ENCODE measurements at places on chromosomes 5 and 9.

- DNase-seq = peak; percentile 42
Observed at GRCh38 chr5:135324897-135325650, 74.0 kb downstream of the MACROH2A1 start.

DNA sequence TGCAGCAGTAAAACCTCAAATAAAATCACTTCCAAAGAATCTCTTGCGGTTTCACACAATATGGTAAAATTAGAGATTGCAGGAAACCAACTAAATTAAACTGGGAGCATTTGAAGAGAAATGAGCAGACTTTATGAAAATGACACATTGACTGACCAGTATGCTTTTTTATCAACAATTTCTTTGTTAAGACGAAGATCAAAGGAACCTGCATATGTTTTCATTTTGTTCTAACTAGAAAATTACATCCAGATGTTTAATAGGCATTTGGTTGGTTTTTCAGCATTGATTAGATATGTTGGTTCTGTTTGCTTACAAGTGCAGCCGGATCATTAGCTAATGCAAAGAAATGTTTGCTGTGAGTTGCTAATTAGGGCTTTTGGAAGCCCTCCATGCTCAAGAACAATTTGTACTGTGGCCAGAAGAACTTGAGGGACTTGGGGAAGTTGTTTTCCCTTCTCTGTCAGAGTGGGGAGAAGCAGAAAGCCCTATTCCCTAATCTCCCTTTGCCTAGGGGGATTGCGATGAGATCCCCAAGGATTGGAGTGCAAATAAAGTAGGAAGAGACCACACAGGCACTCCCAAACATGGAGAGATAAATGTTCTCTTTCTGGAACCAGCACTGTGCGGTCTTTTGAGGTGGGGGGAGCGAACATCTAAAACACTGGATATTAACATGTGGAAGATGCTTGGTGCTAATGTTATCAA, 4.5 kb upstream of the TLE1 start:
- no peak for DNase-seq

GRCh38 chr9:281741-282645, 67.3 kb downstream of the DOCK8 start:
- DNase-seq = no peak

GRCh38 chr5:133373121-133373870, 239.0 kb downstream of the FSTL4 start:
- DNase-seq = no peak

- no peak for DNase-seq
Observed at GRCh38 chr9:91256235-91256634, 105.5 kb downstream of the AUH start.

GRCh38 chr9:35193762-35194161, 32.0 kb downstream of the UNC13B start:
- DNase-seq = peak; percentile 26

DNA sequence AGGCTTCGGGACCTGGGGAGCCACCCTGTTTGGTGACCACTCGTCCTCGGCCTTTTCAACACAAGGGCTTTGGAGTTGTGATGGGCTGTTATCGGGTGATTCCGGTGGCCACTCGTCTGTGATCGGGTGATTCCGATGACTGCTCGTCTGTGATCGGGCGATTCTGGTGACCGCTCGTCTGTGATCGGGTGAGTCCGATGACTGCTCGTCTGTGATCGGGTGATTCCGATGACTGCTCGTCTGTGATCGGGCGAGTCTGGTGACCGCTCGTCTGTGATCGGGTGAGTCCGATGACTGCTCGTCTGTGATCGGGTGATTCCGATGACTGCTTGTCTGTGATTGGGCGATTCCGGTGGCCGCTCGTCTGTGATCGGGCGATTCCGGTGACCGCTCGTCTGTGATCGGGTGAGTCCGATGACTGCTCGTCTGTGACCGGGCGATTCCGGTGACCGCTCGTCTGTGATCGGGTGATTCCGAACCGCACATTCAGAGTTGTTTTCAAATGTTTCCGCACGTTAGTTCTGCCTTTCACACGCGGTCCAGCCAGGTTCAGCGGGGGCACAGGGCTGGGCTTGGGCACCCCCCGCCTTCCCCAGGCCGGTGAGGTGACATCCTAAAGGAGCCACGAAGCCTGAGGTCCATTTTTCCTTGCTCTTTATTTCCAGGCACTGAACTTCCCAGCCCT, 30.3 kb downstream of the TPPP start:
- DNase-seq = no peak

DNA sequence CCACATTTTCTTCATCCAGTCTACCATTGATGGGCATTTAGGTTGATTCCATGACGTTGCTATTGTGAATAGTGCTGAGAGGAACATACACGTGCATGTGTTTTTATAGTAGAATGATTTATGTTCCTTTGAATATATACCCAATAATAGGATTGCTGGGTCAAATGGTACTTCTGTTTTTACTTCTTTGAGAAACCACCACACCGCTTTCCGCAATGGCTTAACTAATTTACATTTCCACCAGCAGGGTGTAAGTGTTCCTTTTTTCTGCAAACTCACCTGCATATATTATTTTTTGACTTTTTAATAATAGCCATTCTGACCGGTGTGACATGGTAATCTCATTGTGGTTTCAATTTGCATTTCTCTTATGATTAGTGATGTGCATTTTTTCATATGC, 82.2 kb upstream of the RFX3 start:
- DNase-seq = no peak

DNA sequence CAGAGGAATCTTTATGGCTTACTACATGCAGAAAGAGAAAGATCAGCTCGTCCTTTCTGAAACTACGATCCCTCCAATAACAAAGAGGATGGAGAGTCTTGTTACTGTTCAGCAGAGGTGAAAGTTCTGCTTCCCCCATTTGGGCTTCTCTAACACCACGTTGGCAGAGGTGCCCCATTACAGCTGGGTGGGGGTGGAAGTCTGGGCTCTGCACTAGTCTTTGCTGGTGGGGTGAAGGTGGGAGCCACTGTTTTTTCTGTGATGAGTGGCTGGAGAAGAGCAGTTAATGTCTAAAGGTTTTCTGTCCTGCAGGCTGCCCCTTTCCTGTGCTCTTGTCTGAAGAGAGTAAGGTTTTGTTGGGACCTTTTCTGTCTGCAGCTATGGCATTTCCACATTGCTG, 64.7 kb upstream of the OTULINL start:
- DNase-seq = no peak

GRCh38 chr5:107539726-107540330, 130.9 kb downstream of the EFNA5 start:
- peak; percentile 19 for DNase-seq

DNA sequence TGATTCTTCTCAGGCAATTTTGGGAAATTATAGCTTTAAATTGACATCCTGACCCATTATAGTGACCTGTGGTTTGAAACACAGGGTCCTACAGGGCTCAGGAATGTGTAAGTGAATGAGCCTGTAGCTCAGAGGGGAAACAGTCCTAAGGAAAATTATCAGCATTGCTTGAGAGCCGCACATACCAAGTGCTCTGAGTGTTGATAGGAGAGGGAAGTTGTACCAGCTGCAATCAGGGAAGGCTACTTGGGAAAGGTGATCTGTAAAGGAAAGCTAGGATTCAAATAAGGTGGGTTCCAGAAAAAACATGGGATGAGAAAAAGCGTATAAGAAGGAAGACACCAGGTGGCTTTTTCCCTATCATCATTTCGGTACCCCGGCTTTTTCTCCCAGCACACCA, 4.4 kb upstream of the SLC25A51 start:
- no peak for DNase-seq

DNA sequence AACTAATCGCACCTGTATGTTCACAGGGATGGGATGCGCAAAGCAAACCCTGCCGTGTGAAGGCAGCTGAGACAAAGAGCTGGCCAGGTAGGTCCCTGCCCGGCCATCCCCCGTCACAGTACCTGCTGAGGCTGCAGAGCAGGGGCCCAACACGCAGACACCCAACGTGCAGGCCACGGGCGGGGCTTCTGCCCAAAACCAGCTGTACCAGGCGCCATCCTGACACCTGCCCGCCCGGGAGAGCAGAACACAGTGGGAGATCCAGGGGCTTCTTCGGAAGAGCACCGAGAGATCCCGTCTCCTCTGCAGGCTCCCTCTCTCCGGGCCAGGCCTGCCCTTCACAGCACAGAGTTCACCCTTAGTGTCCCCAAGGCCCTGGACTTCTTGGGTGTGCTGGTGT, 28.4 kb downstream of the ABO start:
- no peak for DNase-seq

DNA sequence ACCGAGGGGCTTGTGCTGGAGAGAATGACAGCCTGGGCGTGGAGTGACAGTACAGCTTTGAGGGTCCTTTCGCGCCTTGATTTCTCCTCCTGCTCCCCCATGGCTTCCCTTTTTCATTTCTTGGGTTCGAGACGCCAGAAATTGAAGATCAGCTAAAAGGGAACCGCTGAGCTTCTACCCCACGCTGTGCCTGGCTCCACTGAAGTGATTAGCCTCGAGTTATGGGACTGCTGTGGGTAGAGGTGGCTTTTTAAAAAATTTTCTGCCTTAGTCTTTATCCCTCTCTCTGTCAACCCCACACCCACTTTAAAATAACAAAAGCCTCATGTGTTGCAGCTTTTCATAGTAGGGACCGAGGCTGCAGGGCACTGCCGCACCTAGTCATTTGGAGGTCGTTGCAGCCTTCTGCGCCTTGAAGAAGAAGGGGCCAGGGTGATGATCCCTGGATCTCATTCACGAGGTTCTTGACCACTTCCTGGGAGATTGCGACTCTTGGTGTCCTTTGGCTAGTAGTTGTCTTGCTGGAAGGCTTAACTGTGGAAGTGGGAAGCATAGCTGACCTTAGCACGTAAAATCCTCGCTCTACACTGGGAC, 603 bp downstream of the PPIP5K2 start:
- peak; percentile 42 for DNase-seq

DNA sequence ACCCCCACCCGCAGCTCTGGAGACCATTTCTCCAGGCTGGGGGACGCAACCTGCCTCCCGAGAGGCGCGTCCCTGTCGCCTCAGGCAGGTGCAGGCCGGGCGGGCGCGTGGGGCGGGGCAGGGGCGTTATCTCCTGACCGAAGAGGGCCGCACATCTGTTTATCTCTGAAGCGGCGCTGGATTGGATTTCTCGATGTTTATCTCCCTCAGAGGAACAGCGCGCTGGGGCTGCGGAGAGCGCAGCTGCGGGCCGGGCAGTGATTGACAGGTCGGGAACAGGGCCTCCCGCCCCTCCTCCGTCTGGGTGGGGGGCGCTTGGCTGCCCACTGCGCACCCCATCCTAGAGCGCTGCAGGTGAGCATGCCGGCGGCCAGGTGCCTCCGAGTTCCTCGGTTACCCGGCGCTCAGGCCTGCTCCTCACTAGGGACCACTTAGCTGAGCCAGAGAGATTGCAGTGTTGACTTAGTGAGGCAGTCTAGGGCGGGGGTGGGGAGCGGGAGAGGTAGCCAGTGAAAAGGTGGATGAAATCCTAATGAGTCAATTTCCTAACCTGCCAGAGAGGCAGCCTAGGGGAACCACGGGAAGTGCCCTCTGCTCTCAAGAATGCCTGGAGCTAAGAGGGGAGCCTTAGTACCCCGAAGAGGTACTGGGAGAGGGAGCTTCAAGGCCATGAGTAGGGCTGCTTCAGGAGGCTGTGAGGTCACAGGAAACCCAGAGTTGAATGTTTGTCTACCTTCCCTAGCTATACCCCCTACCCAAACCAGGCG, 39.6 kb upstream of the TIFAB start:
- DNase-seq = peak; percentile 94

GRCh38 chr5:68087866-68088265, 127.7 kb upstream of the PIK3R1 start:
- no peak for DNase-seq

GRCh38 chr9:130017076-130017475, 25.9 kb downstream of the FNBP1 start:
- no peak for DNase-seq

DNA sequence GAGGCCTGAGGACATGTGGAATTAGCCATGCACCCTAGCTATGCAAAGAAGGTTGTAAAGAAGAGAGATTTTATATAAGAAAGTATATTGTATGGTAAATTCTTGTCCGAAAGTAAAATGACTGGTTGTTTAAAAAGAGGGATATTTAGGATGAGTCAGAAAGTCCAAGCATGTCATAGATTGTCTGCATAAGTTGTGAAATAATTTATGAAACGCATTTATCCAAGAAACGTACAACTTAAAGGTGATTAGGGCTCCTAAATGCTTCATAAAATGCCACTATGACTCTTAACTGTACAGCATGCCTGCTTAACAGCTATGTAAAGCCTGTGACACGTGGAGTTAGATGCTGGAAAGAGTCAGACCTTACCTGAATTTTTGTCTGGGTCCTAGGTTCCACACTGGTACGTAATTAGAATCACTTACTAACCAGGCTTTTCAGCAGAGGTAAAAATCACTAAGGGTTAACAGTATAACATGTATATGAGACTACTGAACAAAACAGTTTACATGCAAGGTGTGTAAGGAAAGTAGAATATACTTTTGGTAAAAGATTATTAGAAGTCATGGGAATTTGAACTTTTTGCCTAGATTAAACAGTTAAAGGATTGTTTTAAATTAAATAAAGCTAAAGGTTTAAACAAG, 37.0 kb upstream of the ARL15 start:
- DNase-seq = peak; percentile 35

- no peak for DNase-seq
Observed at GRCh38 chr5:73312146-73312871, 136.3 kb downstream of the FOXD1 start.

DNA sequence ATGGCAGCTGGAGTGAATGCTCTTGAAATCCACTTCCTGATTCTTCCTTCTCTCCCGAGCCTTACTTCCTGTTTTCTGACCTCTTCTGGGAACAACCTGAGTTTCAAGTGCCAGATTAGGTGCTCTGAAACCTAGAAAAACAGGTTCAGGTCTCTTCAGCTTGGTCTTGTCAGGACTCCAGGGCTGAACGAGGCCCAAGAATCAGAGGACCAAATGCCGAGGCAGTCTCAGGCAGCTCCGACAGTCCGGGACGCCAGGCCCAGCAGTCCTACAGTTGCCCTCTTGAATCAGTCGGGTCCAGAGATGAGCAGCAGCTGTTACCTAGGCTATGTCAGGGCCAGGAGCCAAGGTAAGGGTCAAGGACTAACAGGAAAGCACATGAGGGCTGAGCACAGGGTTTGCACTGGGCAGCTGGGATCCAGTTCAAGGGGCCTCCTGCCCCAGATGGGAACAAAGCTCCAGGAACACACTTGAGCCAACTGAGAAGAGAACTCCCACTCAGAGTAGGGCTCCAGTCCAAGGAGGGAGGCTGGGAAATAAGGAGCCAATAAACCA, 38.3 kb upstream of the ADRA1B start:
- peak; percentile 91 for DNase-seq

DNA sequence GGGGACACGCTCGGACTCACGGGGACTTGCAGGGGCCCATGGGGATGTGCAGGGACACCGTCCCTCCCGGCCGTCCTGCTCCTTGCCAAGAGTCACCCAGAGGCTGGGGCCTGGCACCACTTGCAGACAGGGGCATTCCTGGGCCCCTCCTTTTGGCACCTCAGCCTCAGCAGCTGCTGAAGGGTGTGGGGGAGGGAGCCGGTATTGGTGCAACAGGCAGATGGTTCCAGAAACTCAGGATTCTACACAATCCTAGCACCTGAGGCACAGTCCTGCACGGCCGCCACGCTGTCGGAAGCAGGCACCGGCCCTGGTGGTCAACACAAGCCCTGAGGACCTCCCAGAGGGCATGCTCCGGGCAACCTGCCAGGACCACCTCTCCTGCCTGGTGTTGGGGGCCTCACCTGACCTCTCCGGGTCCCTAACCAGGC, 19.3 kb upstream of the SLC12A7 start:
- no peak for DNase-seq

All from DMS53 (cell line).